GM23248 (cell line): ENCODE measurements at places on chromosomes 13 and 19. TPM values are rescaled to one million over a fixed set of nuclear protein-coding genes. Genes with fewer than 3 reads are reported as not detected.

DNA sequence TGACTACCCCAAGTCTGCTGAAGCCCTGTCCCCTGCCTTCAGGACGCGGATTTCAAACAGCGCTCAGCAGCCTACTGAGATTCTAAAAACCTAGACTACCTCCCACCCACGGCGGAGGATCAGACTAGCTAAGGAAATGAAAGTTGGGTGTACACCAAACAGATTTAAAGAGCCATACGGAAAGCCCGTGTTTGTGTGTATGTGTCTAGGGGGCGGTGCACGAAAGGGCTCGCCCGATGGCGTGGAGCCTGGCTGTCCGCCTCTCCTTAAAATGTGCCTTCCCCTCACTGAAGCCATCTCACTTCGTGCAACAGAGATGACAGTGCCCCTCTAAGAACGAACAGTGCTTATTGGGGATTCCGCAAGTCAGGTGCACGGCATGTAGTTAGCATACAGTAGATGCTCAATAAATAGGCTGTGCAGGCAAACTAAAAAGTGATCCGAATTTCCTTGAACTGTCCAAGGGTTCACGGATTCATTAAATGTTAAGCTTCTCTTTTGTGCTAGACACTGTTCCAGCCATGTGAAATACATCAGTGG is 639 bp downstream of the LENG1 start:
- peaks cover 19% of the 10 kb centered on the region; the same call in 1 of the 2 replicates for H3K36me3 ChIP-seq
- H3K27me3 ChIP-seq = no peaks in the 10 kb centered on the region
- H3K4me1 ChIP-seq = peaks cover 24% of the 10 kb centered on the region
- H3K27ac ChIP-seq = peak overlapping the region; percentile 94

- no peak overlapping the region for H3K27ac ChIP-seq
- peaks cover 13% of the 10 kb centered on the region for H3K4me1 ChIP-seq
- no peak overlapping the region for H3K4me3 ChIP-seq
- no peaks in the 10 kb centered on the region for H3K27me3 ChIP-seq
- no peak for DNase-seq
Observed at GRCh38 chr13:113457510-113457909, 4.2 kb upstream of the ADPRHL1 start.

DNA sequence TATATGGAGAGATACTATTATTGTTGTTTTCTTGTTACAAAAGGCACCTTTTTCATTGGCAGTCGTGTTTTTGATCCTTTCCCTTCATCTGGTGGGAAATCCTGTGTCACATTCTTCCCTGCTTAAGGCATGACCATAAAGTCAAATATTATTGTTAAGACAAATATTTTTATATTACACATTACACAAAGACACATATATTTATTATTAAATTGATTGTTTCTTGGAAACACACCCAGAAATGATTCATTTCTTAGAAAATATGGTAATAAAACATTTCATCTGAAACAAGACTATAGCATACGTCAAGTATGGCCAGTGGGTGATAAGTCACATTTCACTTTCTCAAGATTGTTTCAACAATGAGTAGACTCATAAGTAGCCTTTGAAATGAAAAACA is 77.3 kb downstream of the KCTD12 start:
- peaks cover 11% of the 10 kb centered on the region; the same call in 1 of the 2 replicates for H3K4me1 ChIP-seq
- no peak for DNase-seq
- H3K36me3 ChIP-seq = no peaks in the 10 kb centered on the region
- no peak overlapping the region for H3K27ac ChIP-seq

GRCh38 chr13:75400775-75401174 is 81.2 kb downstream of the TBC1D4 start:
- no peak for DNase-seq
- no peaks in the 10 kb centered on the region for H3K36me3 ChIP-seq
- H3K27ac ChIP-seq = no peak overlapping the region
- no peaks in the 10 kb centered on the region for H3K27me3 ChIP-seq

Gene CEACAM1
- not detected in 2 replicates for total RNA-seq

Gene IL4I1
- total RNA-seq = not detected in 2 replicates

Gene CELF5
- 1.1 TPM in 1 of 2 replicates, not detected in the other for total RNA-seq

Gene OPA3
- total RNA-seq = 5.3 and 10.6 TPM in 2 replicates

Gene SMIM24
- not detected in 2 replicates for total RNA-seq

Gene PSPN
- 0.22 and 0.89 TPM in 2 replicates for total RNA-seq

Gene PRR20A
- not detected in 2 replicates for total RNA-seq
